Occipital lobe (tissue), 3 donors: ENCODE measurements at places on chromosomes 16 and 17. TPM values are rescaled to one million over a fixed set of nuclear protein-coding genes. Genes with fewer than 3 reads are reported as not detected.
A peak's percentile ranks its signal among the peaks of the same experiment; 100 is the strongest.

GRCh38 chr17:40883031-40883430 is 2.0 kb downstream of the KRT20 start:
- DNase-seq = no peak

DNA sequence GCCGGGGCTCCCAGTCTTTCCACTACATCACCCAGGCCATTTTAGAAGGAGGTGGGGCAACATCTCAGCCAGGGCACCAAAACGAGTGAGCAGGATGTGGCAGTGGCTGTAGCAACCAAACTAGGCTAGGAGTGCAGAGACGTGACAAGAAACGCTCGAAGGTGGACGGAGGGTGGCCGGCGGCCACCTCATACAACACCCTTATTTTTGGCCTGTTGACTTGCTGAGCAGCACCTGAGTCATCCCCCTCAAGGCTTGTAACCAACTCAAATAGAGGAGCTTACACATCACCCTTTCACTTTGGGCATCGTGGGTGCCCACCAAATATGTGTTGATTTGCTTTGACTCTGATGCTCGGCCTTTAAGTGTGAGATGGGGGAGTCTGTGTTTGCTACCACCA is 23.7 kb upstream of the SOX9 start:
- no peak for DNase-seq

DNA sequence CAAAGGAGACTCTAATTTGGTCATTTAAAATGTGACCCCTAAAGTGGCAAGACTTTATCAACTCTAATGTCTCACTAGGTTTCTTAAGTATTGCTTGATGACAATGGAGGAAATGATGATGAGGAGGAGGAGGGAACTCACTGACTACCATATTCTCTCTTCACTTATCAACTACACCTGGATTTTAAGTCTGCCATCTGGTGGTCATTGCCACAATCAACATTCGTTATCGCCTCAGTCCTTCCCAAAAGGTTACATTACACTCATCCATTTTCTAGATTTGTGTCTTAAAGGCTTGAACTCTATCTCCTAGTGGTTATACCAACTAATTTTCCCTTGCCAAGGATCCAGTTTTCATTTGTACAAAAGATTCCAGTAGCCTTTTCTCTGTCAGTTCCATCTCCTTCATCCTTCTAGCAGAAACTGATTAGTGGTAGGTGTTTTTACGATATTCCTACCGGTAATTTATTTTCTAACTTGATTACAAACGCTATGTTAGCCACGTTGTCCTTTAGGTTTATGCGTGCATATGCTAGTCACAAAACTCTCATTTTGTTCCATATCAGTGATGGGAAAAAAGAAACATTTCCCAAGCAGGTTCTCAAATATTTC is 114.6 kb upstream of the NOG start:
- no peak for DNase-seq

DNA sequence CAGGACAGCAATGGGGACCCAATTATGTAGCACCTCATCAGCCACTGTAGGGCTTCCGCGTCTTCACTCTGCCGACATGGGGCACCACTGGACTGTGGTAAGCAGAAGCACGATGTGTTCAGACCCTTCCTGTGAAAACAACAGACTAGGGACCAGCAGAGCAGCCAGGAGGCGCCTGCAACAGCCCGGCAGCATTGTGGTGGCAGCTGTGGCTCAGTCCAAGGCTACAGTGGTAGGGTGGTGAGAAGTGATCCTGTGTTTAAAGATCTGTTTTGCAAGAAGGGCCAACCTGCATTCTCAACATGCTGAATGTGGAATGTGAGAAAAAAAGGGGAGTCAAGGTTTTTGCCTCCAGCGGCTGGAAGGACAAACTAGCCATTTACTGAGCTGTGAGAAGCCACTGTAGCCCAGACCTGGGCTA is 80.8 kb downstream of the GAS7 start:
- DNase-seq = peak; percentile 34

DNA sequence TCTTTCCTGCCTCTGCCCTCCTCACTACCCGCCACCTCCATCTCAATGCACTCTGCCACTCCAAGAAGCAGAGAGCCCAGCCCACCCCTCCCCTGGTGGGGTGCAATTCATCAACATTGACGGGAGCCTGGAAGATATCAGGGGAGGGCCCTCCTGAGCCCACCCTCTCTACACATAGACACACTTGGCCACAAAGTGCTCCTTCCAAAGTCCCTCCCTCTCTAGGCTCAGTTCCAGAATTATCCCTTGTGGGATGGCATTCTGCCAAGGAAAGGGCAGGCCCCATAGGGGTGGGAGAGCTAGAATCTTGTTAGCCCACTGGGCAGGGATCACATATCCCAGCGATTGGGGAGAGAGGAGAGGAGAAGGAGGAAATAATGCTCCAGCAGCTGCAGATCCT is 66.2 kb downstream of the TMEM132E start:
- DNase-seq = no peak

GRCh38 chr17:38421871-38422827 is 6.1 kb upstream of the ARHGAP23 start:
- DNase-seq = no peak

GRCh38 chr17:13429201-13429600 is 172.5 kb downstream of the HS3ST3A1 start:
- DNase-seq = no peak

GRCh38 chr16:57284209-57284951 is at the start of gene PLLP:
Gene PLLP, minus strand, starts transcription at chr16:57284672. Its CDS starts 132 bp downstream, at chr16:57284540.
- DNase-seq = no peak

DNA sequence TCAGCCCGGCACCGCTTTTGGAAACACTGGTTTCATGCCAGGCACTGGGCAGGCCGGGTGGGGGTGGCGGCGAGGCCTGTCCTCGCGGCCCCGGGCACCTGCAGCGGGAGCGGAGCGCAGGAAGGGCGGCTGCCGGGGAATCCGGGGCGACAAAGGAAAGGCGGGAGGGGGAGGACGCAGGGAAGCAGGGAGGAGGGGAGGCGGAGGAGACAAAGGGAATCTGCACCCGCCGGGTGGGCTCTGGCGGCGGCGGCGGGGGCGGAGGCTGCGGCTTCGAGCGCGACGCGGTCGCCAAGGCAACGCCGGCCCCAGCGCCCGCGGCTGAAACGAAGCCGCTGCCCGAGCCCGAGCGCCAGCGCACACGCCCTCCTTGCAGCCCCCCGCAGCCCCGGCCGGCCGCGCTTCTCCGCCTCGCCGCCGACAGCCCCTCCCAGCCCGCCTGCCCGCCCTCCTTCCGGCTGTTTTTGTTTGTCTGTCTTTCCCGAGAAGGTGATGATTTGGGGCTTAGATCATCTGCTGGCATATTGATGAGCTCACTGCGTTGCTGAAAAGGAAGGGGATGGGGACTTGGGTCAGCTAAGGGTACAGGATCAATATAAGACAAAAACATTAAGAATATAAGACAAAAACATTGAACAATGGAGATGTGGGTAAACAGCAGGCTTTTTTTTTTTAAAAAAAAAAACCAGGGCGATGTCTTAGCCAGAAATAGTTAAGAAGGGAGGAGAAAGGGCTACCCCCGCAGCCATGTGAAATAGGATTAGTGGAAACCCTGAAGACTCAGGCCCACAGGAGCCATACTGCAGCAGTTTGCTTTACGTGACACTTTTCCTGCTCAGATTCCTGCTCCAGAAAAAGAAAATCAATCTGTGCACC is 32.7 kb downstream of the CDK5R1 start:
- peak; percentile 31 for DNase-seq

- peak; percentile 40 for DNase-seq
Measured at GRCh38 chr17:16353317-16354174, at the start of gene CENPV. Gene CENPV, minus strand, starts transcription at chr17:16353469. Its CDS starts 33 bp downstream, at chr17:16353436.

- no peak for DNase-seq
Measured at GRCh38 chr16:914440-914839, 56.3 kb downstream of the LMF1 start.

- no peak for DNase-seq
Measured at GRCh38 chr17:2690165-2691068, 21.1 kb downstream of the CLUH start.

DNA sequence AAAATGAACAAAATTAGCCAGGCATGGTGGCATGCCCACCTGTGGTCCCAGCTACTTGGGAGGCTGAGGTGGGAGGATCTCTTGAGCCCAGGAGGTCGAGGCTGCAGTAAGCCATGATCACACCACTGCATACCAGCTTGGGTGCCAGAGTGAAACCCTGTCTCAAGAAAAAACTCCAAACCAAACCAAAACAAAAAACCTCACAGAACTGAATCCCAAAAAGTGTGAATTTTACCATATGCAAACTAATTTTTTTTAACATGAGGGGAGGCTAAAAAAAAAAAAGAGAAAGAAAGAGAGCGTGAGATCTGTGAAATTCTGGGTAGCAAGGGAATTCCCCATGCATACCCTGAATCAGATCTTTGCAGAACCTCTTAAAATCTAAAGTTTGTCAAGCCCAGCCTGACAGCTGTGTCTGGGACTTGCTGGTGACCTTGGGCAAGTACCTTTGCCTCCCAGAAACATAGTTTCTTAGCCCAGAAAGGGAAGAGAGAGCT is 17.1 kb upstream of the CDH1 start:
- DNase-seq = no peak

DNA sequence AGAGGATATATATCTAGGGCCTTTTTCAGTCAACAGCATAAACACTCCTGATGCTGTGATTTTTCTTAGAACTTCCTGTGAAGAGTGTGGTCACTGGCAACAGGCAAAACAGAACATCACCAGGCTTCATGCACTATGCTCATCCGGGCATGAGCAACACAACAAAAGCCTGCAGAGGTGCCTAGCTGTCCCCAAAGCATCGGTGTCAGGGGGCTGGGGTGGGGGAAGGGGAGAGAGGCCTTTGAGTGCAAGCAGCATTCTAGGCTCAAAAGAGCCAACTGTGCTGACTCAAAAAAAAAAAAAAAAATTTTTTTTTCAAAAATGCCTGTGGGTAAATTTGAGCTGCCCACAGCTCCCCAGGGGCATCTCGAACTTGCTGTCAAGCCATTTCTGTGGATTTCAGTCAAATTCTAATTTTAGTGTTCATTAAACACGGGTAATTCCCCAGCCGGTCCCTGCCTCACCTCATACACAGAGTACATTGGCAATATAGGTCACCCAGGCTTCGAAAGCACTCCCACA is 194.6 kb upstream of the DYNLRB2 start:
- no peak for DNase-seq

DNA sequence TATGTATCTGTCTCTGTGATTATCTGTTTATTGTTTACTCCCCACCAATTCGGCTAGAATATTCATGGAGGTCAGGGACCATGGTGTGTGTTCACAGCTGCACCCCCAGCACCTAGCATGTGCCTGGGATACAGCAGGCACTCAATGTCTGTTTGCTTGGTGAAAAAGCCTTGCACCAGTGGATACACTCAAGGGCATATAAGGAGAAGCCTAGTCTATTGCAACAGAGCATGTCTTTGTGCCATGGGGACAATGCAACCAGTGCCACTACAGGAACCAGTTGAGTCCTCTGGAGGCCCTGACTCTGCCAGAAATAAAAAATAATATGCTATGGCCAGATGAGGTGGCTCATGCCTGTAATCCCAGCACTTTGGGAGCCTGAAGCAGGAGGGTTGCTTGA is 93.6 kb downstream of the NDE1 start:
- no peak for DNase-seq

DNA sequence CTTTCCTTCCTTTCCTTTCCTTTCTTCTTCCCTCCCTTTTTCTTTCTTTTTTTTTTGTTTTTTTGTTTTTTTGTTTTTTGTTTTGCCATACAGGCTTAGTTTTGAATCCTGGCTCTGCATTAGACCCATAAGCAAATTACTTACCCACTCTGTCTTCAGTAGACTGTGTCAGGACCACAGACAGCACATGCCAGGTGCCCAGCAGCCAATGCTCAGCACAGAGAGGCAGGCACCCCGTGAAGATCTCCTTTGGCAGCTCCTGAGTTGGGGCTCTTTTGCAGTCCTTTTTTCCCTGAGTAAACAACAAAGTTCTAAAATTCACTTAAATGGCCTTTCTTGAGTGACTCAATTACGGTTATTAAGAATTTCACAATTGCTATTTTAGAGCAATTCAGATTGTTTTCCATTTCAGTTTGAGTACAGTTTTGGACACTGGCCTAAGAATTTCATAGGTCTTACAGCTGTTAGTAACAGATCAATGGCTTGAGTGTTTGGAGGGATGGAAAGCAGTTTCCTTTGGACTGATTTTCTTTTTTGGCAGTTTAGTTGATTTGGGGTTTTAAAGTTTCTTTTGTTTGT is 26.2 kb upstream of the SLC5A11 start:
- DNase-seq = no peak

DNA sequence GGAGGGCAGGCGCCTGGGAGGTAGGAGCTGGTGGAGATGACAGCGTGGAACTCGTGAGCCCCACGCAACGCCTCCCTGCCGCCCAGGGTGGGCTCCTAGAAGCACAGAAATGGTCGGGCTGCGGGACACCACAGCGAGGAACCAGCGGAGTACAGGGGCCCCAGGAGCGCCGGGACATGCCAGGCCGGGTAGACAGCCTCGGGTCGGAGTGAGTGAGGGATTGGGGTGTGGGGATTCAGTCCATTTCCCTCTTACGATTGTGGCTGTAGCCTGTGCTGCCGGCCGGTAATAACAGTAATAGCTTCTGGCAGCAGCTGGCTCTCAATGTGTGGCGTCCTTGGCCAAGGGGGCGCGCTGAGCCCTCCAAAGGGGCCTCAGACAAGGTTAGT is 12.2 kb upstream of the CES3 start:
- DNase-seq = no peak

- DNase-seq = no peak
Measured at GRCh38 chr17:7356756-7357155, 1.8 kb downstream of the TMEM95 start.

DNA sequence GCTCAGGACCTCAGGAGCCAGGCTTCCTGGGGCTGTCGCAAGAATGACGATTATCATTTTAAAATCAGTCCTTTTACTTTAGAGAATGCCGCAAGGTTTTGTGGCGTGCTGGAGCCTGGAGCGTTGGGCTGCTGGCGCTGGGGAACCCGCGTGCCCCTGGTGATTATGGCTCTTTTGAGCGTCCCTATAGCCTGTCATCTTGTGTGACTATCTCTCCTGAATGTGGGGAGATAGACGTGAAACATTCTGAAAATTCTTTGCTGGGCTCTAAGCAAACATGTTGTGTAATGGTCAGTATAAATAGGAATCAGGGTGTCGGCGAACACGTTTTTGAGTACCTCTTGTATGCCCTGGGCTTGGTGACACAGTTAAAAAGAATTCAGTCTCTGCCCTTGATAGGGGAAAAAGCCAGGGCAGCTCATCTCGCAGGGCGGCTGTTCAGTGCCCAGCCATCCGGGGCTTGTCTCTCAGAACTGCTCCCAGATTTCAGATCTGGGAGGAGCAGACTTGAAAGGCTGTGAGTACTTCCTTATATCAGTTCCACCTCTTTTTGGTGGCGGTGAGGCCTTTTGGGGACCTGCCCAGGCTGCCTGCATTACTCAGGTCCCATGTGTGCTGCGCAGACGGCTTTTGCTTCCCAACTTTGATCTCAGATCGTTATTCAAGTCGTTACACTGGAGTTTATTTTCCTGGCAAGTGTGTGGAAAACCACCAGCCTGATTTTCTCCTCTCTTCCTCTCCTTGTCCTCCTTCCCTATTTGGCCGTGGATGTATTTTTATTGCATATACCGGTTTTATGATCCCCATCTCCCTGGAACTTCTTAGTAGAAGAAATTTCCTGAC is 973 bp downstream of the SLC7A6 start:
- DNase-seq = no peak

Gene IKZF3
- 0.16 TPM for total RNA-seq

Gene ZPBP2
- total RNA-seq = not detected

Gene CORO1A
- total RNA-seq = 15.9 TPM

Gene MYH8
- 2.0 TPM for total RNA-seq

Gene ASGR1
- 15.6 TPM for total RNA-seq

Gene HOXB2
- 0.16 TPM for total RNA-seq

Gene TEX19
- not detected for total RNA-seq

Gene CMTM2
- total RNA-seq = not detected

Gene CDK5R1
- total RNA-seq = 255 TPM

Gene ACSM3
- 0.47 TPM for total RNA-seq

Gene CACNA1G
- 20.1 TPM for total RNA-seq
